HFFc6 (cell line): ENCODE measurements at places on chromosomes 6 and 20. TPM values are rescaled to one million over a fixed set of nuclear protein-coding genes. Genes with fewer than 3 reads are reported as not detected.

DNA sequence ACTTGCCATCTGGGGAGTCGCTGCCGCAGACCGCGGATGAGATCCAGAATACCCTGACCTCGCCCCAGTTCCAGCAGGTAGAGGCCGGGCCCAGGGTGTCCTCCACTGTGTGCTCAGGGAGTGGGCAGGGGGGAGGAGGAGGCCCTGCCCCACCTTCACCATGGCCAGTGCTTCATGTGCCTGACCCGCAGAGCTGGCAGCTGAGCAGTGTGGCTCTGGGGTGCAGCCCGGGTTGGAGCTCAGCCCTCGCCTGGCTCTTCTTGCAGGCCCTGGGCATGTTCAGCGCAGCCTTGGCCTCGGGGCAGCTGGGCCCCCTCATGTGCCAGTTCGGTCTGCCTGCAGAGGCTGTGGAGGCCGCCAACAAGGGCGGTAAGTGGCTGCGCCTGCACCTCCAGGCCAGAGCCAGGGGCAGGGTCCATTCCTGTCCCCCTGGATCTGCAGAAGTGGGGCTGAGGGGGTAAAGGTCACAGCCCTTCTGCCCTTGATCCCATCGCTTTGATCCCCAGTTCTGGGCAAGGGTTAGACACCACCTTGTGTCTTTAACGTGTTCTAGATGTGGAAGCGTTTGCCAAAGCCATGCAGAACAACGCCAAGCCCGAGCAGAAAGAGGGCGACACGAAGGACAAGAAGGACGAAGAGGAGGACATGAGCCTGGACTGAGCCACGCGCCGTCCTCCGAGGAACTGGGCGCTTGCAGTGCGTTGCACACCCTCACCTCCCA lies 5.5 kb downstream of the ADRM1 start:
- DNase-seq, result no peak

DNA sequence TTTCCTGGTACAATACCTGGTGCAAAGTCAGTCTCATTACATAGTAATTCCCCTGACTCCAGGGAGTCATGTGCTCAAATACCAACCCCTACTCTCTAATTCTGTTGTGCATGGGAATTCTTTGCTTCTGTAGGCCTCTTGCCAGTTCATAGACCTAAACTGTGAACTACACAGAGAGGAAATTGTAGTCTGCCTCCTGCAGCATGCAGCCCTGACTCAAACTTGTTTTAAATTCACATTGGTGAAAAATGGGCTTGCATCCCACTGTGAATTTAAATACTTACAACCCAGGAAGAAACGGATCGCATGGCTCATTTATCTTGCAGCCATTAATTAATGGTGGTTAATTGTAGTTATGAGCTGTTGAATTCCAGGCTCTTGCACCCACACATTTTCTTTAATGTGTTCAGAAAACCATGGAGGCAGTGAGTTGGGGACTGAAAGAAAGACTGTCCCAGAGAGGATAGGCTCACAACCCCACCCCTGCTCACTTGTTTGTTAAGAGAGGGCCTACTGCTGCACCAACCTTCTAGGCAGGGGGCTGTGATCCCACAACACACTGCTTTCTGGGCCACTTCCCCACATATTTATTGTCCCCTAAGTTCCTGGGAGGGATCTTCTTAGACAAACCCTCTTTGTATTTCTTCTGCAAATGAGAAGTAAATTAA lies 579.1 kb downstream of the DHX35 start:
- no peak for DNase-seq

The ITPR3 gene
- total RNA-seq, result 18.8 and 26.3 TPM in 2 replicates

- no peak for DNase-seq
Observed at GRCh38 chr6:113979937-113980336, 9.0 kb upstream of the HDAC2 start.

The FAM83B gene
- total RNA-seq, result not detected in 3 replicates

- DNase-seq, result no peak
Observed at GRCh38 chr6:2913621-2914317, 10.7 kb upstream of the SERPINB9 start.

GRCh38 chr6:28880894-28881780 lies 42.6 kb downstream of the TRIM27 start:
- DNase-seq, result peak; percentile 65

- no peak for DNase-seq
Observed at GRCh38 chr6:53005663-53006250, 10.7 kb upstream of the GSTA4 start.

DNA sequence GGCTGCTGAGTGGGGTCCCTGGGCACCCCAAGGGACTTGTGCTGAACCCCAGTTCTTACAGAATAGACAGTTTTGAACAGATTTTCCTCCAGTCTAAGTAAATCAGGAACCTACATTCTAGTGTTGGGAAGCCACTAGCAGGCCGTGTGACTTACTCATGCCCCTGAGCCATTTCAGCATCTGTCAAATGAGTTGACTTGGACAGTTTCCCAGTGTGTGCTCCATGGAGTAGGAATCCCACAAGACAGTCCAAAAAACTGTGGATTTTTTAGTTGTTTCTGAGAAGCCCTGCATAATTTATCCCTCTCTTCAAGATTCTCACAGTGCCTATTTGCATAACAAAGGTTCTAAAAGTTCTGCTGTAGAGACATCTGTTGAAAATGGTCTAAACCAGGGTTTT lies 2.1 kb downstream of the GABRR2 start:
- peak; percentile 88 for DNase-seq
